ENCODE measurements at places on chromosomes 5 and 9.

DNA sequence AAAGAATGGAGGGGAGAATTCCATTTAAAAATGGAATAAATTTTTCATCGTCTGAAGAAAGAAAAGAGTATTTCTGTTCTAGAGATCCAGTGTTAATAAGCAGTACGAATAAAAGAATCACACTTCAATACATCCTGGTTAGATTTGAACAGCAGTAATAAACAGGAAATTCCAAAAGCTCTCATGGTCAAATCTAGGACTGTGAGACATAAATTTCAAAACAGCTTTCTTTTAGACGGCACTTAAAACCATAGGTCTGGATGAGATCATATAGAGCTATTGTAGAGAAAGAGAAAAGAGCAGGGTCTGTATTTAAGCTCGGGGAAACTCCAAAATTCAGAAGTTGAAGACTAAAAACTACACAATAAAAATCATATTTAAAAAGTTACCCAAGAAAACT lies 1006.9 kb upstream of the CTNND2 start:
- peak; percentile 11 for DNase-seq

GRCh38 chr5:105587963-105588662 lies 2025.5 kb upstream of the NUDT12 start:
- DNase-seq, result peak; percentile 35

DNA sequence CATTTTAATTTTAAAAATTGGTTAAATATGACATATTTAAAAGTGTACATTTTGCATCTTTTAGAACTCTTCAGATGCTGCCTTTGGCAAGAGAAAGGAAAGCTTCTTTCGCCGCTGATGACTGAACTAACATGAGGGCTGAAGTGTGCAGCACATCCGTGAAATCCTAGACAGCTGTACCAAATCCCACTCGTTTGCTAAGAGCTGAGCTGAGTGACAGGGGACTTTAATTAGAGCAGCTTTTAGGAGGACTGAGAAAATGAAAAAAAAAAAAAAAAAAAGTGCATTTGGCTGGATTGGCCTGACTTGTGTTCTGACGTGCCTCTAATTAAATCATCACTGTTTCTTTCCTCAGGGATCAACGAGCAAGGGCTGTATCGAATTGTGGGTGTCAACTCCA lies 271.3 kb downstream of the ARHGAP26 start:
- no peak for DNase-seq

- DNase-seq, result no peak
These were observed 130.3 kb downstream of the PAX5 start for GRCh38 chr9:36903541-36904435.

- no peak for DNase-seq
These were observed 164.7 kb downstream of the CHSY3 start for GRCh38 chr5:130068988-130069387.

- DNase-seq, result no peak
These were observed 7.2 kb downstream of the EGFL7 start for GRCh38 chr9:136669791-136670464.

- no peak for DNase-seq
These were observed 3.6 kb downstream of the SLC12A7 start for GRCh38 chr5:1108023-1108864.

GRCh38 chr9:89529243-89530035 lies 31.5 kb upstream of the SEMA4D start:
- DNase-seq, result no peak

DNA sequence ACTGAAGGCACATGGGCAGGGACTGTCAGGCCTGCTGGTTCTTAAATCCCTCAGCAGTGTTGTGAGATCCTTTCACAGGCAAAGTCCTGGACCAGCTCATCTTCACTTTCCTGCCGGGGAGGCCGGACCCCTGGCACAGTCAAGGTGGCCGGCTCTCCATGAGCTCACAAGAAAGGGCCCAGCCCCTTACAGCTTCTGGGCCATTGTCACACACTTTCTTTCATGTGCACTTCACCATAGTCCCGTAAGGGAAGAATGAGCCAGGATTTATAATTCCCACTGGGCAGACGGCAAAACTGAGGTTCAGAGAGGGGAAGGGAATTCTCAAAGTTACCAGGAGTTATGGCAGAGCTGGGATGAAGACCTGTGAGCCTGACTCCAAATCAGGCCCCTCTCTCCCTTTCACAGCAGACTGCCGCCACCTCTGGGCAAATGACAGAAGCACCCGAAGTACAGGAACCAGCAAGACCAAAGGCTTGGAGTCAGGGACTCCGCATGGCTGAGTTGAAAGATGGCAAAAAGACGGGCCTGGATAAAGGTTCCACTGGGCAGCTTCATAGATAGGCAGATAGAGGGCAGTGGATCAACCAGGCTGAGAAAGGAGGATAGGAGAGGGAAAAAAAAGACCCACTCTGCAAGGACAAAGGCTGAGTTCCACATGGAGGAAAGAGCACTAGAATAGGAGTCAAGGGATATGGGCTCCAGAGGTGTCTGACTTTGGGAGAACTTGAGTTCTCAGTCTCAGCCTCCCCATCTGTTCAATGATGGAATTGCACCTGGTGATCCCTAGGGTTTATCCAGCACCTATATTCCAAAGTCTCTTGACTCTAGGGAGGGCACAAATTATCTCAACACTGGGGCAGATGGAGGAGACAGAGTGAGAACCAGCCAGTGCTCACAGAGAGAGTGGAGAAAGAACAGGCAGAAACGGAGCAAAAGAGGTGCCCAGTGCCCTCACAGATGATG lies 128.7 kb downstream of the PAX5 start:
- no peak for DNase-seq

GRCh38 chr5:135069016-135069770 lies 35.2 kb upstream of the PITX1 start:
- no peak for DNase-seq

DNA sequence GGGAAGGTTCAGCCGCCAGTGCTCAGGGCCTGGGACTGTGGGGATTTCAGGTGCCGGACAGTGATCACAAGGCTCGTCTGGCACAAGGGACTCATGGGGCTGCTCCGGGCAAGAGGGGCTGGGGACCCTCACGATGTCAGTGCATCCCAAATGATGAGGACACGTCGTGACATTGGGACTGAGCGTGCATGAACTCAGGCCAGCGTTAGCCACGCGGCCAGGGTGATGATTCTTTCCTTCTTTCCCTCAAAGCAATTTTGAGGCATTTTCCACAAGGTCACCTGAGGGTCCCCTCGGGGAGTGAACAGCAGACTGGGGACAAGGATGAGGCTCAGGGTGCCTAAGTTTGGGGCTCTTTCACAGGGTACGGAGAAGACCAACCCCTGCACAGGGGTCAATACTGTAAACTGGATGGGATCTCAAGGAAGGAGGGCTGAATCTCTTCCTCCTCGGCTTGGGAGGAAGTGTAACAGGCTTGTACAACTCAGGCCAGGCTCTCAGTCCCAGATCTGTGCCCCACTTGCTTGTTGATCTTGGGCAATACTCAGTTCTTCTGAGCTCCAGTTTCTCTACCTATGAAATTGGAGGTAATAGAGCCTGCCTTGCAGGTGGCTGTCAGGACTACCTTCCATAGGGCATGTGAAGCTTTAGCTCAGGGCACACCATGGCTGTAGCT lies 78.5 kb downstream of the PRRT1B start:
- no peak for DNase-seq

- no peak for DNase-seq
These were observed 7.9 kb upstream of the HRH2 start for GRCh38 chr5:175649967-175650366.

DNA sequence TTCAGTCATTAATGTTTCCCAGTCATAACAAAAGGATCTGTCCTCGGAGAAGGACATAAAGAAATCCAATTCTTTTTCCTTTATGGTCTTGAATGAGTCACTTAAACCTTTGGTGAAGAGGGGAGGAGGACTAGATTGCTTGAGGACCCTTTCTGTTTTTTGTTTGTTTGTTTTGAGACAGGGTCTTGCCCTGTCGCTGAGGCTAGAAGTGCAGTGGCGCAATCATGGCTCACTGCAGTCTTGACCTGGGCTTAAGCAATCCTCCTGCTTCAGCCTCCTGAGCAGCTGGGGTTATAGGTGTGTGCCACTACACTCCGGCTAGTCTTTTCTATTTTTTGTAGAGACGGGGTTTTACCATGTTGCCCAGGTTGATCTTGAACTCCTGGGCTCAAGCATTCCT lies 12.3 kb downstream of the TIGD6 start:
- no peak for DNase-seq

GRCh38 chr5:72921886-72922285 lies 34.0 kb upstream of the FCHO2 start:
- no peak for DNase-seq

- DNase-seq, result no peak
These were observed 103.6 kb downstream of the TSSK1B start for GRCh38 chr5:113331209-113331551.

GRCh38 chr9:6968271-6968670 lies 210.5 kb downstream of the KDM4C start:
- no peak for DNase-seq

Measured in NCI-H510A treated with DMSO at 0.1 percent for 48 hours (cell line).